Subcutaneous preadipocyte (primary cell): ENCODE measurements at places on chromosomes 1 and 21. TPM values are rescaled to one million over a fixed set of nuclear protein-coding genes. Genes with fewer than 3 reads are reported as not detected.

DHX9 gene
- total RNA-seq = 120 and 197 TPM in 2 replicates

TEKT2 gene
- not detected in 2 replicates for total RNA-seq

HSD17B7 gene
- total RNA-seq = 32.0 and 44.4 TPM in 2 replicates

TFF1 gene
- total RNA-seq = not detected in 2 replicates

SPATA46 gene
- total RNA-seq = not detected in 2 replicates

S100B gene
- not detected in 2 replicates for total RNA-seq

SPRR2B gene
- not detected in 2 replicates for total RNA-seq

VHLL gene
- total RNA-seq = 0.39 TPM in 1 of 2 replicates, not detected in the other

ERRFI1 gene
- total RNA-seq = 42.6 and 68.0 TPM in 2 replicates
